ENCODE measurements at places on chromosomes 2 and 18. TPM values are rescaled to one million over a fixed set of nuclear protein-coding genes. Genes with fewer than 3 reads are reported as not detected.
A peak's percentile ranks its signal among the peaks of the same experiment; 100 is the strongest.

DNA sequence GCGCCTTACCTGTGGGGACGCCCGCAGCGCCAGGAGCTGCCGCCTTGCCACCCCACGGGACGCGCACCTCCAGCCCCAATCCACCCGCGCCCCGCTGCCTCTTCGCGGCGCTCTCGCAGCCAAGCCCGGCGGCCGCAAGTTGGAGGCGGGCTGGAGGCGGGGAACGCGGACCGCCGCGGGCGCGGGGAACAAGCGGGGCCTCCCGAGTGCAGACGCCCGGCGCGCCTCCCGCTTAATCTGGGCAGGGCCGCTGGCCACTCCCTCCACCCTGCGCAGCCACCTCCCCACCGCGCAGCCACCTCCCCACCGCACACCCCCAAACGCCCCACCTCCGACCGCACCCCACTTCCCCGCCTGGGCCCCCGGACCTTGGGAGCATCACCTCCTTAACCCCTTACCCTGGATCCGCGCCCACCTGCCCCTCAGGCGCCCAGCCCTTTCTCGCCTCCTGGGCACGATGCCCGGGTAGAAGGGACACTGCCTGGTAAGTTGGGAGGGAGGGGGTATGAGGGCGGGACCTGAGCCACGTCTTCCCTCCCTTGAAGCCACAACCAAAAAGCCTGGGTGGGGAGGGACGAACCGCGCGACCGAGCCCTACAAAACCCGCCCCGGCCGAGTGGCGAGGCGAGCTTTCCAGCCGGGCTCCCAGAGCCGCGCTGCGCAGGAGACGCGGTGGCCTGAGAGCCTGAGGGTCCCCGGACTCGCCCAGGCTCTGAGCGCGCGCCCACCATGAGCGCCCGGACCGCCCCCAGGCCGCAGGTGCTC lies at the start of the genes COL4A3 and COL4A4:
TSS of gene COL4A3 (plus strand) at position 627 of the 765 bp plus-strand sequence. CDS start at position 730, 103 bp downstream.
TSS of gene COL4A4 (minus strand) at position 208 of the 765 bp plus-strand sequence. CDS start 16,722 bp downstream, outside the sequence.
- no peak for DNase-seq

Gene LYPD6B
- 10.1 TPM for total RNA-seq

- no peak for DNase-seq
These were observed 6.8 kb upstream of the GREB1 start for GRCh38 chr2:11527001-11527400.

DNA sequence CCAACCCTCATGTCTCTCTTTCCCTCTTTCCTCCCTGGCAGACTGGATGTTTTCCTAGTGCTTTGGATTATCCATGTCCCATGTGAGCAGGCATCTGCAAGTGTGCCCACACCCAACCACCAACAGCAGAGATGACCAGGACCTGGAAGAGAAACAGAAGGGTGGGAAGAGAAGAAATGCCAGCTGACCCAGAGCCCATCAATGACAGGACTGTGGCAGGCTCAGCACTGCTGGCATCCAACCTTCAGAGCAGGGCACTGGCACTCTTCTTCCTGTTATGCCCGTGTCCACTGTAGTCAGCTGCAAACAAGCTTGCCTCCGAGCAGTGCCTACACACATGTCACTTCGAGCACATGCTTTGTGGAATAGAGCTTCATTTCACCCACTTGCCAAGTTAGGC lies 121.1 kb downstream of the TANC1 start:
- DNase-seq = no peak

Gene IMMT
- total RNA-seq = 51.8 TPM

DNA sequence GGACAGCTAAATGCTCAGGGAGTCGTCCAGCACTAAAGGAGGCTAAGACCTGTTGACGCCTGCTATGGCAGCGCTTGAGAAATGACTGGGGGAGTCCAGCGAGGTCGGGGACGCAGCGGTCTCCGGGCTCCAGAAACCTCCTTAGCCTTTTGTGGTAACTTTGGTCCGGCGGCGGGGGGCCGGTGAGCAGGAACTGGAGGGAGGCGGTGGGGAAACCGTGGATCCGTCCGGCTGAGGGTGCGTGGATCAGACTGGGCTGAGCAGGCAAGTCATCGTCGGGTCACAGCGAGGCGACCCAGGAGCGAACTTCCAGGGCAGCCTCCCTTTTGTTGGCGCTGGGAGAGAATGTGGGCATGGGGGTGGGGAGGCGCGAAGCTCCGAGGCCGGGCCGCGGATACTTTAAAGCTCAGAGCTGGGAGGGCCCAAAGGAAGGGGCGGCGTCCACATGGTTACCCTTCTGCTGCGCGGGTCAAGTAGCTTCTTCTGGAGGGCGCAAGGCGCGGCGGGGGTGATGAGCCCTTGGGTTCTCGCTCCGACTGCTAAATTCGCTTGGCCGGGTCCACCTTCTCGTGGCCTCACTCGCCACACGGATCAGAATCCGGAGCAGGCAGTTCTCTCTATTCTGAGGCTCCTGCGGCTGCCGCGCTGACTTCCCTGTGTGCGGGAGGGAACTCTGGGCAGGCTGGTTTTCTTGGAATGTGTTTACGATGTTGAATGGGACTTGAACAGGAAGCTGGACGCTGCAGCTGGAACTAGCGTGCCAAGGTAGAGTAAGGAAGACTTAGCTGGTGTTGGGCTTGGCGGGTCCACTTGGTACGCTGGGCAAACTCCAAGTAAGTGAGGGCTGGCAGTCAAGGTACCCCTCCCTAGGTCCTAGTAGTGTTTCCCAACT lies 920 bp downstream of the GULP1 start:
- DNase-seq = no peak

DNA sequence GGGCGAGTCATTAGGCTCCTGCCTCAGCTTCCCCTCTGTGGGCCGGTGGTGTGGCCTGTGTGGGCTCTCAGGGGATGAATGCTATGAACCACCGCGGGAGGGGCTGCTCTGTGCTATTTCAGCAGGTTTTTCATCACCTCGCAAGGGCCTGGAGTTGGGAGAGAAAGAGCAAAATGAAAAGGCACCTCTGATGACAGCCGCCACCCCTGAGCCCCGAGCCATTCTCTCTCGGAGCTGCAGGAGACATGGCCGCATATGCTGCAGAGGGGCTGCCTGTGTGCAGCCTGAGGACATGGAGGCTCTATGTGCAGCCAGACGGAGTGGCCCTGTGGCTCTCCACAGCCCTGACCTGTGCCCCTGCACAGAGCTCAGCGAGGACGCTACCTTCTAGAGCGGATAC lies 96.2 kb upstream of the CTDP1 start:
- no peak for DNase-seq

GRCh38 chr18:49904871-49905555 lies 91.7 kb upstream of the ACAA2 start:
- DNase-seq = no peak

DNA sequence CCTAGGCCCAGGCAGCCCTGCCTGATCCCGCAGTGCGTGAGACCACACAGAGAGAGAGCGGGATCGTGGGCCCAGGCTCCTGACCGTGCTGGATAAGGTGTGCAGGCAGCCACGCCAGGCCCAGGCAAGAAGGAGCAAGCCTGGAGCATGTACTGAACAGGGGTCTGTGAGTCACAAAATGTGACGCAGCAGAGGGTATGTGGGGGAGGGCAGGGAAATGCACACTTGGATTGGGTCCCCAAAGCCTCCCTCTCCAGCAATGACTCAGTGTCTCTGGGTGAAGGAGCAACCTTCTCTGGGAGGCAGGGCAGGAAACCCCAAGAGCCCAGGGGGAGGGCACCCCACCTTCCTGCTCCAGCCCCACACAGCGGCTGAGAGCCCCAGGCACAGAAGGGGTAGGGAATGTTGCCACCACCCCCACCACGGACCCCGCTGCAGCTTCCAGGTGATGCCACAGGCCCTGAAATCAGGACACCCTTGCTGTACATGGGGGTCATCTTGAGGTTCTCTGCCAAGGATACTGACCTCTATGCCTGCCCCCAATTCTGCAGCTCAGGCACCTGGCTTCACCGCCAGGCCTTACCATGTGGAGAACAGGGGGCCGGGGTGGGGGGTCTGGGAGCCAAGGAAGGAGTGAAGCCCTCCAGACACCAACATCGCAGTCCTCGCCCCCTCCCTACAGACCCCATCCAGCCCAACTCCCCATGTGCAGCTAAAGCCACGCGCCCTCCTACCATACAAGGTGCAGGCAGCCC lies 1.3 kb upstream of the GPC1 start:
- DNase-seq = peak; percentile 98

DNA sequence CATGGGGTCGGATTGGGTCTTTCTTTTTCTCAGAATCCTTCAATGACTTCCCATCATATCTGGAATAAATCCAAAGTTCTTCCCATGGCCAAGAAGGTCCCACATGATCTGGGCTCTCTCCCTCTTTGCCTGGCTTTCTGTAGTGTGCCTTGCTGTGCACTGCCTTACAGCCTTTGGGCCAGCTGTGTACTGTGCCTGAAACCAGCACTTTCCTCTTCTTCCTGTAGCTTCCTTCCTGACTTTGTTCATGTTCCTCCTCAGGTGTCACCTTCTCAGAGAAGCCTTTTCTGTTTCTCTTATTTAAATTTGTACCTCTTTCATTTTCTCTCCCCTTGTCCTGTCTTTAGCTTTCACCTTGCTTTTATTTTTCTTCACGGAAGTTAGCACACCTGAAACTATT lies 4.3 kb upstream of the CDCA7 start:
- no peak for DNase-seq

DNA sequence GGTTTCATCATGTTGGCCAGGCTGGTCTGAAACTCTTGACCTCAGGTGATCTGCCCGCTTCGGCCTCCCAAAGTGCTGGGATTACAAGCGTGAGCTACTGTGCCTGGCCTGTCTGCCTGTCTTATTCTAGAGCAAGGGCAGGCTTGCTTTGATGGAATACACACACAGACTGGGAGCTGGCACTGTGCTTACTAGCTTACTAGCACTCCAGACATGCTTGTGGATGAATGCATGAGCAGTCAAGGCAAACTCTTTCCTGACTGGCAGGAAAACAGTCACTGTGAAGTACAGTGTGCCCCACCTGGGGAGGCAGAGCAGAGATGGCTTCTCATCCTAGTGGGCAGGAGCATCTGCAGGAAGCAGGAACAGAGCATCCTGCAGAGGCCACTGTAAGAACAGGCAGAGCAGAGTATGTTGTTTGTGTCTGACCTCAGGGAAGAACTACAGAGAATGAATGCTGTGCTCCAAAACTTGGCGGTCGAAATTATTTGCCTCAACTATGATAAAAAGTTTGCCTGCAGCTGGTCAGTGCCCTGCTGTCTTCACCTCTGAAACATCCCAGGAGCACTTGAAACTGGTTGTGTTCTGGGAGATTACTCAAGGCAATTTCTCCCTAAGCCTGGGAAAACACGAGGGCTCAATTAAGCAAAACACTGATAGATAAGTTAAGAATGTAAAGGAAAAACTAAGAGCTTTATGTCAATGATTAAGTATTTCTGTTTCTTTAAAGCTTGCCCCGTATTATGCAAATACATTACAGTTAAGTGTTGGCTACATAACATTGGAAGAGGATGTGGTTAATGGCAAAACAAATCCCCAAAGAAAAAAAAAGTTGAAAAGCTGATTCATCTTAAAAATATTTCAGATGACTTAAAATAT lies 102.4 kb downstream of the VAPA start:
- DNase-seq = no peak

DNA sequence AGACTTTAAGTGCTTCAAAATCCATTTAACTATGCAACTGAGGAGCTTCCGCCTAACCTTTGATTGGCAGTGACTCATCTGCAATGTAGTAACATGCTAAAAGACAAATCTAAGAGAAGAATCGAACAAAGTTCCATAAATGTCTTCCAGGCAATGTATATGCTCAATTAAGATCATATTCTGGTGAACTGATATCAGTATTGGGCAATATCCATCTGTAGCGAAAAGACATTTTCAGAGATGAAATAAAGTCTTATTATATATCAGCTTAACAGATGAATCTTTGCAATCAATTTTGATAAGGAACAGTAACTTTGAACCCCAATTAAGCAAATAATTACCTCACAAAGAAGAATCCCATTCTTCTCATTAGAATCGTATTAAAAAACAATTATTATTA lies 11.6 kb downstream of the ZC3H8 start:
- DNase-seq = no peak

Gene CYRIA
- 12.5 TPM for total RNA-seq

- no peak for DNase-seq
These were observed 66.4 kb downstream of the KCNG2 start for GRCh38 chr18:79864006-79864725.

Gene PDE11A
- total RNA-seq = 0.25 TPM

Gene CD8A
- total RNA-seq = 6.9 TPM

Gene FKBP1B
- 14.2 TPM for total RNA-seq

GRCh38 chr18:76374330-76375281 lies 120.4 kb downstream of the ZNF516 start:
- DNase-seq = no peak

Gene UGT1A5
- total RNA-seq = 1.2 TPM

DNA sequence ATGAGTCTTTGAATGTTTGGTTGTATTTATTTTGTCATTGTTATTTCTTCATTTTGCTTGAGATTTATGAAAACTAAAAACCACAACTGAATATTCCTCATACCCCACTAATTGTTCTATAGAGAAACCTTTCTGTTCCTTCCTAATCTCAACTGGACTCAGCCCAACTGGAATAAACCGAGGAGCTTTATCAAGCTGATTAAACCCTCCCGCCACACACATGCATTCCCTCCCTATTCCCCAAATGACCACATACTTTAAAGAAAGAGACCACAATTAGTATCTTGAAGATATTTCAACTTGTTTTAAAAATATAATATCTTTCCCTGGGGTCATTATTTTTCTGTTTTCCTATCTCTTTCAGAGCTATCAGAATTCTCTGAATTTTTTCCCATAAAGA lies 107.5 kb downstream of the OSR1 start:
- no peak for DNase-seq

Gene LIMS4
- total RNA-seq = 1.5 TPM

DNA sequence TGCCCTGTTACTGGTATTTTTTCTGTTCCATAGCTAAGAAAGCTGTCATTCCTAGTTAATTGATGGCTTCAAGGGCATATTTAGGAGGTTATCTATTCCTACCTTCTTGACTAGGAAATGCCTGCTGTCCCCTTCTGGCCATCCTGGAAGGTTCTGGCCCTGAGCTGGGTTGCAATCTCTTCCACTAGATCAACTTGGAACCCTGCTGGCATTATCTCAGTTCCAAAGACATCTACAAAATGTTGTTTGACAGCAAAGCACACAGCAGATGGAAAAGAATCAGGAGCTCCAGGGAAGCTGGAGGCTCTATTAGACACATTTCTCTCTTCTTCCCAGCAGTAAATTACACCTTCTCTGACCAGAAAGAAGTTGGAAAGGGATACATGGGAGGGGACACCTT lies 192.1 kb downstream of the ARHGAP28 start:
- DNase-seq = no peak

Gene MRPL19
- 34.1 TPM for total RNA-seq

GRCh38 chr2:10810202-10811161 lies 2.1 kb downstream of the PDIA6 start:
- no peak for DNase-seq

Data from vagina (tissue), 2 donors.